Placental epithelial cell (primary cell): ENCODE measurements at places on chromosomes 1 and 21. TPM values are rescaled to one million over a fixed set of nuclear protein-coding genes. Genes with fewer than 3 reads are reported as not detected.

Gene SHE
- under 0.01 TPM in 2 replicates for total RNA-seq

Gene SPATA1
- total RNA-seq = 0.11 and 1.2 TPM in 2 replicates

Gene VANGL1
- total RNA-seq = 2.7 and 14.3 TPM in 2 replicates

Gene SELE
- total RNA-seq = not detected in 2 replicates

Gene RBBP5
- 9.0 and 12.4 TPM in 2 replicates for total RNA-seq
